ENCODE measurements at places on chromosomes 12 and 14.

DNA sequence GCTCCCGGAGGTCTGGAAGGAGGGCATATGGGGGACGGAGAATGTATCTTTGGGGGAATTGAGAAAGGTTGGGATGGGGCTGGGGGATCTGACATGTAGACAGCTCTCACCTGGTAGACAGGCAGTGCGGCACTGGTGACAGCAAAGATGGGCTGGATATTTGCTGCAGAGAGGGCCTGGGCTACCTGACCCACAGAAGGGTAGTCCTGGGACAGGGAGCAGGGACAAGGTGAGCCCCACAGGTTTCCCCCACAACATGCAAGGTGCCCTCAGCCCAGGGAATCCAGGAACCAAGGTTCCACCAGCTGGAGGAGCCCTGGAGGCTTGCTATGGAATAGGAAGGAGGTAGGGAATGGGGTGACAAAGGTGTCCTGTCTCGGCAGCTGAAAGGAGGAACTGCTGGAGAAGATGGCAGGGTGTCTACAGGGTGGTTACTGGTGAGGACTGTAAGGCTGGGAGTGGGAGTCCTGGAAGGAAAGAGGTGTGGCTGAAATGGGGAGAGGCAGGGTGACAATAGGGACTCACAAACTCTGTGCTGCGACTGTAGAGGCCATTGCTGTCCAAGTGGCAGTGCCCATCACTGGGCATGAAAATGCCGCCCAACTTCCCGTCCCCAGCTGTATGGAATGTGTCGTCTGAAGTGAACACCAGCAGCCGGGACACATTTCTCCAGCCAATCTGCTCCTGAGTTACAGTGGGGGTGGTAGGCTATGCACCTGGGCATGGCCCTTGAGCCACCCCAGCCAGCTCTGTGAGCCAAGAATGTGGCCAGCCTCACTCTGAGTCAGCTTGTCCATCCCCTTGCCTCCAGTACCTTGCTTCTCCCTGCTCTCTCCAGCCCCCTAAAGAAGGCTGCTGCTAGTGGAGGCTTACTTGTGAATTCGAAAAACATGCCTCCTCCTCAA lies 11.3 kb downstream of the ITGB7 start:
- H3K4me3 ChIP-seq: no peak overlapping the region
- no peaks in the 10 kb centered on the region for H3K27me3 ChIP-seq
- H3K27ac ChIP-seq: no peak overlapping the region
- no peak for DNase-seq
- H3K36me3 ChIP-seq: peaks cover 4% of the 10 kb centered on the region

GRCh38 chr12:53219956-53220693 lies 11.9 kb downstream of the RARG start:
- peaks cover 5% of the 10 kb centered on the region for H3K36me3 ChIP-seq
- no peak for DNase-seq
- H3K27ac ChIP-seq: peak overlapping the region; percentile 96
- H3K4me1 ChIP-seq: peaks cover 52% of the 10 kb centered on the region

DNA sequence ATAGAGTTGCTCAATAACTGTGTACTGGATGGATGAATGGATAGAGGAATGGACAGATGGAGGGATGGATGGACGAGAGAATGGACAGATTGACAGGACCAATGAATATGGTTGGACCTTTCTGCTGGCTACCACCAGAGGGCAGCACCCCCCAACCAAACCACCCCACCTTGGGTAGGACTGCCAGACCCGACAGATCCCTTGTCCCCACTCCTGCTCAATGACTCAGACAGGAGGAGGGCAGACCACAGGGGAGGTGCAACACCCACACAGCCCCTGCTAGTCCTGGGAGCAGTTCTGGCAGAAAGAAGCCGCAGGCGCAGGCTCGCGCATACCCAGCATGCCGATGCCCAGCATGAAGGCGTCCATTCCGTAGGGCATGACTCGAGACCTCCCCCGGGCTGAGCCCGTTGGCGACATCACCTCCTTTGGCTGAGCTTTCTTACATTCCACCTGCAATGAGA lies 12.4 kb downstream of the MSI1 start:
- no peak overlapping the region for H3K27ac ChIP-seq
- no peaks in the 10 kb centered on the region for H3K27me3 ChIP-seq
- H3K4me1 ChIP-seq: no peaks in the 10 kb centered on the region
- no peak overlapping the region for H3K4me3 ChIP-seq

DNA sequence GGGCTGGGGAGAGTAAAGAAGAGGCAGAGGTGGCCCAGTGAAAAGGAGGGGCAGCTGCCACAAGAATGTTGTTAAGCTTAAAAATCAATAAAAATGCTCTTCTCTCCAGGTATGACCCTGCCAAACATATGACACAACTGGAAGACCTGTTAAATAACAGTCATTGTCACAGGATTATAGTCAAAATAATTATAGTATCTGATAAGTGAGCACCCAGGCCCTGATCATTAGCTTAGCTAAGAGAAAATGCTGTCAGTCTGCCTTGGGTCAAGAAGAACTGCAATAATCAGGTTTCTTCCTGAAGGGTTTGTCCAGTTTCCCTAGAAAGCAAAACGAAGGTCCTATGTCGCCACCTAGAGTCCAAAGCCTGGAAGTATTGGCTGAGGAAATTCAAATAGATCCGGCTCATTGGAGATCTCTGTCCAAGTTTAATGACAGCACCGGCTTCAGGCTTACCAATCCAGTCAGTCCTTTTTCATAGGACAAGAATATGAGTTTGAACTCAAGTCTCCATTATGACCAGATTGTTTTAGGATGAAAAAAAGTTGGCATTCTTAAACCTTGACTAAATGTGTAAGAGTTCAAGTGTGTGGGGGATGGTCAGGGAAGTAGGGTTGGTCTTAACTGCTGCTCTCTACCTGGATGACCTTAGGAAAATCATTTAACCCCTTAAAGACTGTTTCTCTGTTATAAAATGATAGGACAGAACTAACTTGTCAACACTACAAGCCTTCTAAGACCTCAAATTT lies 22.5 kb upstream of the NKX2-8 start:
- no peaks in the 10 kb centered on the region for H3K4me1 ChIP-seq
- H3K27me3 ChIP-seq: peaks cover 28% of the 10 kb centered on the region

- H3K4me3 ChIP-seq: no peak overlapping the region
- H3K27me3 ChIP-seq: no peaks in the 10 kb centered on the region
- no peaks in the 10 kb centered on the region for H3K4me1 ChIP-seq
- no peak overlapping the region for H3K27ac ChIP-seq
These were observed 18.8 kb downstream of the CLMN start for GRCh38 chr14:95300697-95301526.

DNA sequence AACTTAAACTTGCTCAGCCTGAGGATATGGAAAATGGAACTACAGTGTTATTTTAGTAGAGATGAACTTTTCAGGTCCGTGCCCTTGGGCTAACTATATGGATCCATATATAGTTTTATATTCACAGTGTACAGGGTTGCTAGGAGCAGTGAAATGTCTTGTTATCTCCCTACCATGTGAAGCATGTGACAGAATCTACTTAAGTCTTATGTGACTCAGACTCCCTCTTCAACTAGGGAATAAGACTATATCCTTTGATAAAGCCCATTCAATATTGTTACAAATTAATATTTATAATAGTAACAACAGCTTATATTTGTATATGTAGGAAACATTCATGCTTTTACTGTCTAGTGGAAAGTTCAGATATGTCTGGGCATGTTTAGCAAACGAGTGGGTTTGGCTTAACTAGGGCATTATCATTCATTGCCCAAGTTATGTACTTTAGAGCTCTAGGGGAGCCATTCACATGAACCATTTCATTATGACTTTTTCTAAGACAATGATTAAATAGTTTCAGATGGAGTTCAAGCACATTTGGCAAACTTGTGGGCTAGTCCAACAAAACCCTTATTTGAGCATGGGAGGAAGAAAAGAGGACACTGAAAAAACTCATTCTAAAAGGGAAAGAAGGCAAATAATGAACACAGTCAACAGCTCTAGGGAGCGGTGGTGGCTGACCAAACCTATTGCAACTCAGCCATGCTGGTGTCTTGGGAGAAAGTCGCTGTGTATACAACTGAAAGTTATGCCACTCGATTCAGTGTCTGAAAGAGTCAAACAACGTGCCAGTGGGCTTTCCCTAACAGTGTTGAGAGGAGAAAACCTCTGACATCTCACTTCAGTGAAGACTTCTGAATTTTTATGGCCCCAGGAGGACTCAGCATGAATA lies 305.9 kb upstream of the G2E3 start:
- no peak overlapping the region for H3K27ac ChIP-seq
- no peak overlapping the region for H3K4me3 ChIP-seq
- H3K4me1 ChIP-seq: peaks cover 11% of the 10 kb centered on the region
- no peaks in the 10 kb centered on the region for H3K36me3 ChIP-seq

DNA sequence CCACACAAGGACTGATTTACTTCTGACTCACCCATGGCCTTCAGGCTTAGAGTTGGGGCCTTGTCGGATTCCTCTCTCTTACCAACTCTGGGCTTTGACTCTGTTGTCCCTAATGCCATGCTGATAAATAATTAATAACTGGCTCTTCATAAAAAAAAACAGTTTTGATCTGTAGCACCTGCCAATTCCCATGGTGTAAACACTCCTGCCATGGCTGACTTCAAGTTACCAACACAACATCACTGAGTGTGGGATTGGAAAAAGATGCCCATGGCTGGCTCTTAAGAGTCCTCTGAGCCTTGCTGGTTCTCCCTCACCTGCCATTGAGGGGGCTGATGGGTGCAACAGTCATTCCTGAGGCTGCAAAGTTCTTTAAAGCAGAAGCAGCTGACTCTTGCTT lies 104.8 kb downstream of the KIF26A start:
- no peaks in the 10 kb centered on the region for H3K36me3 ChIP-seq
- peaks cover 32% of the 10 kb centered on the region for H3K27me3 ChIP-seq
- H3K4me3 ChIP-seq: no peak overlapping the region
- no peak for DNase-seq
- no peak overlapping the region for H3K27ac ChIP-seq

DNA sequence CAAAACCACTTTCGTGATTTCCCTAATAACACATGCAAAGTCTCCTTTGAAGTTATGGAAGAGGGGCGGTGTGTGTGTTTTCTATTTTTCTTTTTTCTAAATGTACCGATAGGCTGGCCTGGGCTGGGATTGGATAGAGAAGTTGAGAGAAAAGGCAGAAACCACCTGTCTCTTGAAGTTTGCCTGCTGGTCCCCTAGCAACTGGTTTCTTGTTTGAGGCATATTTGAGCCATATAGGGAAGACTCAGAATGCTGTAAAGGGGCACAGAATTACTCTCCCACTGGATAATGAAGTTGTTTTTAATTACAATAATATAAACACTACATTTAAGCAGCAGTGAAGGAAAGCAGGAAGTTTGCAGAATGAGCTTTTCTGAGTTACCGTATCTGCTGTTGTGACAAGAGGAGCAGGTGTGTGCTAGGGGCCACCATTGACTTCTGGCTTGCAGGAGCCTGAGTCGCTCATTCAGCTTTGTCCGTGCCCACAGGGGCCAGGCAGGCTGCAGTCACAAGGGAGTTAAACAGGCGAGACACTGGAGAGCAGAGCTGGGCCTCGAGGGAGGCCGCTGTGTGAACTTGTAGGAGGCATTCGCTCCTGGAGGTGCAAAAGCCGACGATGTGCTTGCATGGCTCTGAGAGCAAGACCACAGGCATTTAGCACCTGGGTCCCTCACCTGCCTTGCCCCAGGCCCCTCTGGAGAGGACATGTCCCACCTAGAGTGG lies 173.8 kb upstream of the RGS6 start:
- H3K27me3 ChIP-seq: no peaks in the 10 kb centered on the region
- no peak overlapping the region for H3K4me3 ChIP-seq
- no peak overlapping the region for H3K27ac ChIP-seq
- no peak for DNase-seq

- DNase-seq: no peak
- H3K36me3 ChIP-seq: no peaks in the 10 kb centered on the region
- H3K4me1 ChIP-seq: no peaks in the 10 kb centered on the region
- H3K27me3 ChIP-seq: no peaks in the 10 kb centered on the region
- no peak overlapping the region for H3K27ac ChIP-seq
These were observed 7.8 kb upstream of the PHC1 start for GRCh38 chr12:8906266-8907180.

DNA sequence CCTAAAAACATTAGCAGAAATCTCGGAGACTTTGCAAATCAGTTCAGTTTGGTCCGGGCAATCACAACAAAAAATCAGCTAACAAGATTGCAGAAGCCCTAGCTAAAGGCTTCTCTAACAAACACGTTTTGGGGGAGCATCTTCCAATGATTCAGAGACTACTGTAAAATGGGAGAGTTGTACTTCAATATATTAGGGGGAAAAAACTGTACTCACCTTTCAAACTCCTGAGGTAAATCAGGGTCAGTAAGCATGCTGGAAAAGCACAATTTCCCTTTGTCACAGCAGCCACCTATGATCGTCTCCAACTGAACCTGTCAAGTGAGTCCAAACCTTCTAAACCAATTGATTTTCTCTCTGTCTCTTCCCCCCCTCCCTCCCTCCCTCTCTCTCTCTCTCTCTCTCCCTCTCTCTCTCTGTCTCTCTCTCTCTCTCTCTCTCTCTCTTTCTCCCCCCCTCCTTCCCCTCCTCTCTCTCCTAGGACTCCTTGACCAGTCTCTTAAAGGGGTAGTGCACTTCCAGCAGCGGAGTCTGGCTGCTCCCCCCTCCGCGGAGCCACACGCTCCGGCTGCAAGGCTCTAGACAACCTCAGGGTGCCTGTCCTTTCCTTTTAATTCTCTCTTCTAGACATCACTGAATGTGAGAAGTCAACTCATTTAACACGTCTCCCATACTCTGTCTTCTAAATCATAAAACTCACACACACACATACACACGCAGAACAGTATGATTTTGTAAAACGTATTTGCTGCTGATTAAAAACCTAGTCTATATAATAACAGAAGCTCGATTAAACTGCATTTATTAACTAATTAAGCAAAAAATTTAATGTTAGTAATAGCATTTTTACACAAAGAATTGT lies at the start of gene SOX5:
SOX5 (minus strand) TSS at position 323 of the 862 bp plus-strand sequence; CDS start at position 254, 69 bp downstream.
- H3K4me3 ChIP-seq: no peak within 1 kb of the TSS
- H3K27ac ChIP-seq: no peak within 1 kb of the TSS
- H3K27me3 ChIP-seq: peaks cover 9% of the 10 kb centered on the region
- DNase-seq: no peak

DNA sequence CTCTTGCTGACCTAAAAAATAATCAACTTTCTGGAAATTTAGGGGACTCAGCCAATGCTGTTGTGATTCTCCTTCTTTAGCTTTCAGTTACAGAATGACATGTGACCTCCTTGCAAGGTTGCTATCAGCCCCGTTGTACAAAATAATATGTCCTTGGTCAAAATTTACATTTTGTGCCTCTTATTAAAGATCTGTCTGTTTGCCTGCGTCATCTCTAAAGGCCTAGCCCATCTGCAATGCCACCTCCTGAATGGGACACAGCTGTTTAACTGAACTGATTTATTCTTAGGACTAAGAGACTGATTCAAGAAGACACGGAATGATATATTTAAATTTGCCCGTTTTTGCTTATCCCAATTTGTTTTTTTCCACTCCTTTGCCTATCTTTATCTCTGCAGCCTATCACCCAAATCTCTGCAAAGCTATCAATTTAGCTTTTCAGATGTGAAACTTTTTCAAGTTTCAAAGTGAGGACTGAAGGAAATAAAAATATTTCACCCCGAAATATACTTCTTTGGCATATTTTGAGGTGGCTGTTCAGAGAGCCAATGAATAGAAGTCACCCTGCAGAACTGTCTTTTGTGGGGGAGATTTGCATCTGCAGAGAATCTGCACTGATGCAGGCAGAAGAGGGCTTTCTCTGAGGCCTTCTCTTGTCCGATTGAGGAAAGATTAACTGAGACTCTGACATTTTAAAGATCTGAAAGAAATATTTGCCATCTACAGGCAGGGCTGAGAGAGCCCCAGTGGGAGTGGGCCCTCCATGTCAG lies 126.0 kb downstream of the VEZT start:
- no peak overlapping the region for H3K27ac ChIP-seq
- no peaks in the 10 kb centered on the region for H3K36me3 ChIP-seq
- no peaks in the 10 kb centered on the region for H3K4me1 ChIP-seq
- H3K4me3 ChIP-seq: no peak overlapping the region

GRCh38 chr12:104532636-104533035 lies 75.9 kb downstream of the CHST11 start:
- H3K27ac ChIP-seq: no peak overlapping the region
- H3K27me3 ChIP-seq: no peaks in the 10 kb centered on the region
- no peak for DNase-seq
- no peaks in the 10 kb centered on the region for H3K4me1 ChIP-seq
- no peak overlapping the region for H3K4me3 ChIP-seq
